ENCODE measurements at places on chromosomes 1 and 21.

DNA sequence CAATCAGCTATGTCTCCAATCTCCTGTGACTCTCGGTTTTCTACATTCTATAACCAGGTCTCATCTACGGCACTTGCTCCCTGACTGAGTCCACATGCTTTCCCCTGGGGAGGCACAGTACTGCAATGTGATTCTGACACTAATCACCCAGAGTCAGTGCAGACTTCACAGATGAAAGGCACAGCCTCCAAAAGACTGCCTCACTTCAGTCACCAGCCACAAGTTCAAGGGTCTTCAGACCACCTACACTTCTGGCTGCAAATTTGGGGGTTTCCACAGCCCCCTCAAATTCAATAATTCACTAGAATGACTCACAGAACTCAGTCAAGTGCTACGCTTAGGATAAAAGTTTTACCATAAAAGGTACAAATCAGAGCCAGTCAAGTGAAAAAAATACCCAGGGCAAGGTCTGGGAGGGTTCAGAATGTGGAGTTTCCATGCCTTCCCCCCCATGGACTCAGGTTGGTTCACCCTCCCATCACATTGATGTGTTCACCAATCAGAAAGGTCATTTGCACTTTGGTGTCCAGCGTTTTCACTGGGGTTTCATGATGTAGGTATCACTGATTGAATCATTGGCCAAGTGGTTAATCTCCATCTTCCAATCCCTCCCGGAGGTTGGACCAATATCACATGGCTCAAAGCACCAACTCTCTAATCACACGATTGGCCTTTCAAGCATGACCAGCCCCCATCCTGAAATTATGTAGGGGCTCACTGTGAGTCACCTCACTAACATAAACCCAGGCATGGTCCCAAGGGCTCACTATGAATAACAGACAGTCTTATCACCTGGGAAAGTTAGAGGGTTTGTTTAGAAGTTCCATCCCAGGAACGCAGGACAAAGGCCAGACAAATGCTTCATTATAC lies 182.9 kb upstream of the CAMK1G start:
- DNase-seq = no peak

DNA sequence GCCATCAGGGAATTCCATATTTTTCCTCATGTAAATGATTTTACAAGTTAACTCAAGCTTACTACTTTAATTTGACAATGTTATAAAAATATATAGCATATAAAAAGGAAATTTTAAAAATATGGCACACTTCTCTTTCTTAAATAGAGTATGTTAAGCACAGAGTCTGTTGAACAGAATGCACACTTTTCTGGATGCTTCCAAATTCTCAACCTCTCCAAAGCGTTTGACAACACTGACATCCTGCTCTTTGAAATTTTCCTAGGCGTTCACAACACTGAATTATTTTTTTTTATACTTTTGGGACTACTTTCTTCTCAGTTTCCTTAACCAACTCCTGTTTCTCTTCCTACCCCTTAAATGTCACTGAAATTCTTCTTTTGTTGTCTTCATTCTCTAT lies 117.8 kb upstream of the PLXNA2 start:
- DNase-seq = no peak

GRCh38 chr1:243364330-243364729 lies 108.5 kb downstream of the SDCCAG8 start:
- DNase-seq = no peak

DNA sequence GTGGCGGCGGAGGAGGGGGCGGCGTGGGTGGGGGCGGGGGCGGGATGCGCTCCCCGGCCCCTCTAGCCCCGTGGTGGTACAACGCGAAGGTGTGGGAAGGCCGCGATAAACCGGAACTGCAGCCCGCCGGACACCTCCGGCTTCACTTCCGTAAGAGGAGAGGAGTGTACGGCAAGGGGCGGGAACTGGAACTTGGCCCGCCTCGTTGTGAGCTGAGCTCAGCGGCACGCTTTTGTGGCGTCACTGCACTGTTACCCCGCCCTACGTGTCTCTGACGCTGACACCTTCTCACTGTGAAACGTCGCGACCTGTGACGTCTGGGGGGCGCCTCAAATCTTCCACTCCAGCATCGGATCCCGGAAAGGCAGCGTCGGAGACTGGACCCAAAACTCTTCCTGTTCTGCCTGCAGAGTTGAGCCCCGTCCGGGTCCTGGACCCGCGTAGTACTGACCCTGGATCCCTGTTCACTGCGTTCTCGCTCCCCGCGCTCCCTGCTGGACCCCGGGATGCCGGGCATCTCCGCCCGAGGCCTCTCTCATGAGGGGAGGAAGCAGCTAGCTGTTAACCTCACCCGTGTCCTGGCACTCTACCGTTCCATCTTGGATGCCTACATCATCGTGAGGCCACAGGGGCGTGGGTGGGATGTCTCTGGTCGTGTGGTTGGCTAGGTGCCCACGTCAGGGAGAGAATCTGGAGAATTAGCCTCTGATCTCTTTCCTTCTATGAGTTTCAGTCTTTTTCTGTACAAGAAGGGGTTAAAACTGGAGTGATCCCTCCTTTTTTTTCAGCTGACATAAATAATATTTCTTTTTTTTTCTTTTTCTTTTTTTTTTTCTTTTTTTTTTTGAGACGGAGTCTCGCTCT lies at the start of gene ISG20L2:
Gene ISG20L2 (minus strand): TSS at position 168 of the 864 bp plus-strand sequence. CDS start 1,114 bp downstream, outside the sequence.
- peak; percentile 99 for DNase-seq

GRCh38 chr1:207282058-207282457 lies 39.4 kb upstream of the CD55 start:
- no peak for DNase-seq

DNA sequence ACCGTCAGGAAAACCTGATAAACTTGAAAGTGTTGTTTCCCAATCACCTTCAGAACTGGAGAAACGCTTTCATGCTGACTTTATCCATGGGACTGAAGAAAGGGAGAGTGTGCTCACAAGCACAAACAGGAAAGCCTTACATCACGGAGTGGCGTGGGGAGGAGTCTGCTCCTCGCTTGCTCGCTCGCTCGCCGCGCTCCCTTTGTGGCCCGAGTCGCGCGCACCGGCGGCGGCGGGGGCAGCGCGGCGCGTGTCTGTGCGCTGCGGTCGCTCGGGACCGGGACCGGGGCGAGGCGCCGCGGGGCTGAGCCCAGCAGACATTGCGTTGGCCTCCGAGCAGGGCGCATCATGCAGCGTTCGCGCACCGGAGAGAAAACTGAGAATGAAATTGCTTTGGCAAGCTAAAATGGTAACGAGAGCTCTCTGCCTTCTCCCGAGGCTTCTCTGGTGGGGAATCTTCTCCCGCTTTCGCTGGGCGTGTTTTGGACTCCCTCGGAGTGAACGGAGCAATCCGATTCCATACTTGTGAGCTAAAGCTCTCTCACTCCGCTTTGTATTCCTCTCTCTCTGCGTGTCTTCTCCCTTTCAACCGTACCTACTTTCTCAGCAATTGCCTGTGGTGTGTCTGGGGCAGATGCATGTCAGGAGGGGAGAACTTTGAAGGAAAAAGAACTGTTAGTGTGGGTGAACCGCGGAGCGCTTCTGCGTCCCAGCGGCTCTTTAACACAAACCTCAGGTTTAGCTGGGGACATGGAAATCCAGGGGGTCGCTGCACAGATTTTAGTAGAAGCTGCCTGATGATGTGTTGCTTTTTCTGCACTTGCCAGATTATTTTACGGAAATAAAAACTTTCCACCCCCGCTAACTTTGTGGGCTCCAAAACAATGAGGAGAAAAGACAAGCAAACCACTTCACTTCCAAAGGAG lies at the start of gene RGL1:
Gene RGL1 (plus strand): TSS at position 205 of the 926 bp plus-strand sequence. CDS start 178 bp downstream, at position 383.
- DNase-seq = no peak

DNA sequence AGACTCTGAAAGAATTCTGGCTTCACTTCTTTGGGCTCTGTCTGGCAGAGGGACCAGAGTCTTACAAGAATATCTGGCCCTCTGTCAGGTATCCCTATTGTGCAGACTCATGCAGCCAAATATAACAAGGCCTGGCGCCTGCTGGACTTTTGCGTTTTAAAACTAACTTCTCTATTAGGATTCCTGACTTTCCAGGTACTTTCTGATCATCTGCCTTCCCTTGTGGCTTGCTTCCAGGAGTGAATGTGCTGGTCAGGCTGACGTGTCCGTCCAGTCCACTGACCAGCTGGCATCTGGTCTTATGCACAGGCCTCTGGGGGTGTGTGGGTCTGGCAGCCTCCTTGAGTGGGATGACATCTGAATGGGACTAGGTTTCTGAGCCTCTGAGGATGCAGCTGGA lies 8.6 kb upstream of the RAB29 start:
- DNase-seq = no peak

DNA sequence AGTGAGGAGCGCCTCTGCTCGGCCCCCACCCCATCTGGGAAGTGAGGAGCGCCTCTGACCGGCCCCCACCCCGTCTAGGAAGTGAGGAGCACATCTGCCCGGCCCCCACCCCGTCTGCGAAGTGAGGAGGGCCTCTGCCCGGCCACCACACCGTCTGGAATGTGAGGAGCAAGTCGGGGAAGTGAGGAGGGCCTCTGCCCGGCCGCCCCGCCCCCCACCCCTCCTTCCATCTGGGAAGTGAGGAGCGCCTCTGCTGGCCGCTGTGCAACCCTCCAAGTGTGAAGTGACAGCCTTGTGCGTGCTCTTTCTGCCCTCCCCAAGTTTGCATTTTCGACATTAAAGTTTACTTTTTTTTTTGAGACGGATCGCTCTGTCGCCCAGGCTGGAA lies 5.1 kb upstream of the ZZZ3 start:
- no peak for DNase-seq

DNA sequence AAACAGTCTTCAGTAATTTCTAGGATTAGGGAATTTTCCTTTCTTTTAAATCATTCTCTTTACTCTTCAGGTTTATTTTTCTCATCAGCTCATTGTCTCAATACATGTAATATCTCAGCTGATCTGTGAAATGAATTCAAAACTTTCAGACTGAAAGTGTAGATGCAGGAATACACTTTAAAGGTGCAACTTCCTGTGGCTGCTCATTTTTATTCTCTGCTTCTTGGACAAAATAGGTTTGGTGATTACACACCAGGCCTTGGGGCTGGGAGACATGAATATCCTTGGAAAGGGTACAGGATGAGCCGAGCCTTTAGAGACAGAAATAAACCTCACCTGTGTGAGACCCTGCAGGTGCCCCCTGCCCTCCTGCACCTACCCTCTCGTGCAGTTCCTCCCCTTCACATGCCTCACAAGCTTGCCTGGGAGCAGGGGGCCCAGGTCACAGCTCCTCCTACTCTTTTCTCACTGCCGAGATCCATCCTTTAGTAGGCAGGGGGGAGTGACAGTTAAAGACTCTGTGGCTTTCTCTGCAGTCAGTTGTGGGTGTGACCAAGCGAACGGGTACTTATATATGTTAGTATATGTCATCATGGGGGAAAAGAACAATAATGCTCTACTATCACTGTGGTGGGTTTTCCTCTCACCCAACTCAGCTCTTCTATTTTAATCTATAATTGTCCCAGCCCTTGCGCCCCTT lies 23.6 kb downstream of the XCL2 start:
- no peak for DNase-seq

DNA sequence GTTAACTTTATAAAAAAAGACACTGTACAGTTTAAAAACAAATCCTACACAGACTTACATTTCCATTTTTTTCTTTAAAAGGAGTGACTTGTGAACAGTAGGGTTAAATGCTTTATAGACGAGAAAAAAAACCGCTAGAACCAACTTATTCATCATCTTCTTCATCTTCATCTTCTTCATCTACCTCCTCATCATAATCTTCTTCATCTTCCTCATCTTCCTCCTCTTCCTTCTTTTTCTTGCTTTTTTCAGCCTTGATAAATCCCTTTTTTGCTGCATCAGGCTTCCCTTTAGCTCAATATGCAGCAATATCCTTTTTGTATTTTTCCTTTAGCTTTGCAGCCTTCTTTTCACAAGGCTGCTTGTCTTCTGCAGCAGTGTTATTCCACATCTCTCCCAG lies 22.5 kb downstream of the FMO1 start:
- no peak for DNase-seq

Measured in vagina (tissue), 2 donors.